Stimulated activated CD8-positive, alpha-beta memory T cell treated with anti-CD3 and anti-CD28 coated beads, Interleukin-15, amount 100 ng/mL, for 1 hour (primary cell): ENCODE measurements at places on chromosomes 6 and 20.

- no peak for DNase-seq
Measured at GRCh38 chr6:36973647-36974046, 12.3 kb downstream of the MTCH1 start.

DNA sequence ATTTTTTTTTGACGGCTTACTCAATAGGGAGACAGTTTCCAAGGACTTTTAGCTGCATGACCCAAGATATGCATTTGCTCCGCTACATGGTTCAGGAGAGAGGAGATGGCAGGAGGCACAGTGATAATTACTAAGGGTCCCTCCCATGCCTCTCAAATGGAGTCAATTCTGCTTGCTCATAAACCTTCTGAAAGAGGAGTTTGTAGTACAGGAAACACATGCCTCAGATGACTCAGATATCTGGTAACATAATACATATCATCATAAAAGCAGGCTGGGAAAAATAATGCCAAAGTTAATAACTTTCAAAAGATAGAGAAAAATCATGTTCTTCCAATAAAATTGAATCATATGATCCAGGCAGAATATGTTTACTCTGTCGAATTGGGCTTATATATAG lies 97.6 kb upstream of the DEFB112 start:
- DNase-seq, result no peak

GRCh38 chr6:138811866-138812265 lies 16.0 kb downstream of the ECT2L start:
- DNase-seq, result no peak

DNA sequence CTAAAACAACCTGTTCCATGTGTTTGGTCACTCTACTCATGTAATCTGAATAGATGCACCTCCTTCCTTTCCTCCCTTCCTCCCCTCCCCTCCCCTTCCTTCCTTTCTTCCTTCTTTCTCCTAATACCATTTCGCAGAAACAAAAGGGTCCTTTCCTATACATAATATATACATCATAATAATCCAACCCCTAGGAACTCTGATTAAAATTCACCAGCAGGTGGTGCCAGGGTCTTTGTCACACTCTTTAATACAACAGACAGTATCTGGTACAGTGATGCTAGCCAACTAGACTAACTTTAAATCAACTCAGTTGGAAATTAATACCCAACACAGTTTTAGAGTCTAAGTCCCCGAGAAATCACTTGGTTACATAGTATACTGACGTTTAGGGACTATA lies 181.2 kb upstream of the SHLD1 start:
- no peak for DNase-seq

DNA sequence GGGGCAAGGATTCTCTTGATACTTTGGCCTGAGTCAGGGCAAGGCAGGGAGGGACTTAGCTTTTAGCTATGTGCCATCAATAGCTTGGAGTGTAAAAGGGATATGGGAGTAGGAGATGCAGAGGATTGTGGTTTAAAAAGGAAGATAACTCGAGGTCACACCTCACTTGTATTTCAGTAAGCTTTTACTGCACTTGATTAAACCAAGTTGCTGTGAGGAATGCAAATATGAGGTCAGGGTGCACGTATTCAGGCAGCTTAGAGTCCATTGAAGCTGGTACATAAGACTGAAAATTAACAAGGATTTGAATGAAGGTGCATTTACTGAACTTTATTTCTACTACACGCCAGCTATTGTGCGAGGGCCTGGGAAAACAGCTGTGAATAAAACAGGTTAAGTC lies 32.1 kb downstream of the DSTN start:
- no peak for DNase-seq

- DNase-seq, result no peak
Measured at GRCh38 chr20:15396900-15397299, 1059.5 kb upstream of the FLRT3 start.

DNA sequence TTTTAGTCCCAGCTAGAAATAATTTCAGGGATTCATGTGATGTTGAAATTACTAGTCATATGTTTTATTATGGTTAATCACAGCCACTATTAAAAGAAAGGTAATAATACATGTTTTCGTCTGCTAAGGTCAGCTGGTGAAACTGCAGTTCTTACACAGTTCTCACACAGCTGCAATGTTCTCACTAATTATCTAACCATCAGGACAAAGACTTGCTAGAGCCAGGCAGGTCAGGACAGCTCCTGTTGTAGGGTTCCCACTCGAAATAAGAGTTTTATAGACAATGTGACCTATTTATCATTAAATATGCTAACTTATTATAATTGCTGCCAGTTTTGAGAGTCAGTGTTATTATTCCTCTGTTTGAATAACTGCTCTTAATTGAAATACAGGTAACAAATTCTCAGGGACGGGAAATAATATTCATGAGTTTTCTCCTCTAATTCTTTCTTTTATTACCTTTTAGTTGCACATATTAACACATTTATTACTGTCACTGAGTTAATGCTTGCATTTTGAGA lies 97.9 kb downstream of the GJA1 start:
- DNase-seq, result no peak

GRCh38 chr20:51019656-51020592 lies 3.0 kb downstream of the KCNG1 start:
- DNase-seq, result no peak

- no peak for DNase-seq
Measured at GRCh38 chr6:14824484-14825275, 421.2 kb upstream of the JARID2 start.

- no peak for DNase-seq
Measured at GRCh38 chr6:158064725-158065251, 83.1 kb downstream of the SYNJ2 start.

GRCh38 chr6:113842165-113842564 lies 15.0 kb upstream of the MARCKS start:
- no peak for DNase-seq

DNA sequence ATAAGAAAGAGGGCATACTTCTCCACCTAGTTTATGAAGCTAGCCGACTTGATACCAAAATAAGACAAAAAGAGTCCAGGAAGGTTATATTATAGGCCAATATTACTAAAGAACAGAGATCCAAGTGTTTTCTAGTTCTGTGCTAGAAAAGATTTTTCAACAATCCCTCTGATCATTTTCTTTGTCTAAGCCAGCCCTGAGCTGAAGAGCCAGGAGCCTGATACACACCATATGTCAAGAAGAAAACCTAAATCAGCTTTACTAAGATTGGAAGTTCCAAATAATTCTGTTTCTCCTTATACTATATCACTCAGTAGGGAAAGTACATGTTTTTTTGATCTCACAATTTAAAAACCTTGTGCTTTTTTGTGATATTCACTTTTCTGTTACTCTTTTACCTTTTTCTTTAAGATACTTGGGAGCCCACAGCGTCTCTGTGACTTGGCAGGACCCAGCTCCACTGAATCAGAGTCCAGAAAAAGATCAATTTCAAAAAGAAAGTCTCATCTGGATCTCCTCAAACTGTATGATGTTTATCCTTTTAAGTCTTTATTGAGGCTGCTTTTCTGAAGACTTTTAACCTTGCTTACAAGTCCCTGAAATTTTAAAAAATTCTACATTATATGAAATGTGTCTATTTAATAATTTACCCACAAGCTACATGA lies 43.0 kb upstream of the PBOV1 start:
- no peak for DNase-seq

GRCh38 chr6:122116119-122116834 lies 283.2 kb upstream of the HSF2 start:
- DNase-seq, result no peak

- DNase-seq, result no peak
Measured at GRCh38 chr6:124132256-124132655, 328.6 kb downstream of the NKAIN2 start.

DNA sequence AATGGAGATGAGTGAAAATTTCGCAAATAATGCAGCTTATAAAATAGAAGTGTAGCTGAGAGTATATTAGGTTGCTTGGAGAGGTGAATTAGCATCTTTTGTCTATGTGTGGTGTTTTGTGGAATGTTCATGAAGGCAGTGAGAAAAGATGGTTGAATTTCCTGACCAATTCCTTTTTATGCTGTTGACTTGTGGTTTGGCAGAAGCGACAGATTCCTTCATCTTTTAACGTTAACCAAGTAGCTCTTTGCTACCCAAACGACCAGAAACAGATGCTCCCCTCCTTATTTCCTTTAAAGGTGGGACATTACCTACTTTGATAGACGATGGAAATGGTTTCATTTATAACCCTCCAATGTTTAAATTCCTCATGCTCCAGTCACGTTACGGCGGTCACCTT lies 390.5 kb downstream of the QKI start:
- DNase-seq, result no peak

DNA sequence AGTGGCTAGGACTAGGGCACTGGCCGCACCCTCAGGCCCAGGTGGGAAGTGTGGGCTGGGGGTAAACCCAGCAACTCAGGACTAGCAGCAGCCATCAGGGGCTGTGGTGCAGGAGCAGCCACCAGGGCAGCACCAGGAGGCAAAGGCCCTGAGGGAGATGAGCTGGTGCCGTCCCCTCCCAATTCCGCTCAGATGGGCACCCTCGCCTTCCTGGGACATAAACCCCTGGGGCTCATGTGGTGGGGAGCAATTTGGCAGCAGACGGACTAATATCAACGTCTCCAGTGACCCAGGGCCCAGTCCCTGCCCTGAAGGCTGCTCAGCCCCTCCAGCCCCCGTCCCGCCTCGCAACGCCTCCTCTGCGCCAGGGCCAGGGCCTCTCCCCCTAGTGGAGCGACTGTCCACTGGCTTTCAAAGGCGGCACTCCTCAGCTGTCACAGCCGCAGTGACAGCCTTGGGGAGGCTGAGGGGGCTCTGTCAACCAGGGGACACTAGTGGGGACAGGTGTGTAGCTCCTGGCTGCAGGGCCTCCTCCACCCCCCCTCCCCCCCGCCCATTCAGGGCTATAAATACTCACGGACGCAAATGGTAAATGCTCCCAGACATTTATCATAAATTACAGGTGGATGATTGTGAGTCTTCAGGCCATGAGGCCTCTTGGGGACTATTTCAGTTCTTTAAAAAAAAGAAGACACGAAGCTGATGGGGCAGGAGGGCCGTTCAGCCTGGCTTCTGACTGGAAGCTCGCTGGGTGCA lies 349.9 kb downstream of the ZFAND3 start:
- DNase-seq, result no peak

- no peak for DNase-seq
Measured at GRCh38 chr6:45838996-45839395, 176.7 kb downstream of the CLIC5 start.

DNA sequence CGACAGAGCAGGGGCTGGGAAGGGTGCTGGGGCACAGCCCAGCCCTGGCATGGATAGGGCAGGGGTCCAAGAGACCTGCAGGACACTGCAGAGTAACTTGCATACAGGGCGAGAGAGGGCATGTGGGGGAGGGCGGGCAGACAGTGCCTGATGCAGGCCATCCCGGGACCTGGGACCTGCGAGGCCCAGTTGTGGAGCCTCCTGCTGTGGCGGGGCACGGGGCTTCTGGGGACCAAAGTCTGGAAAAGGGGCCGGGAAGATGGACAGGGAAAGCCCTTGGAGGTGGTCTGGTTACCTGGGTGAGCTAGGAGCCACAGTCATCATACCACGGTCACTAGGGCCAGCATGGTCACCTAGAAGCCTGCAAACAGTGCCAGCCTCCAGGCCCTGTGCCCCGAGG lies 412 bp upstream of the TUBB1 start:
- no peak for DNase-seq

DNA sequence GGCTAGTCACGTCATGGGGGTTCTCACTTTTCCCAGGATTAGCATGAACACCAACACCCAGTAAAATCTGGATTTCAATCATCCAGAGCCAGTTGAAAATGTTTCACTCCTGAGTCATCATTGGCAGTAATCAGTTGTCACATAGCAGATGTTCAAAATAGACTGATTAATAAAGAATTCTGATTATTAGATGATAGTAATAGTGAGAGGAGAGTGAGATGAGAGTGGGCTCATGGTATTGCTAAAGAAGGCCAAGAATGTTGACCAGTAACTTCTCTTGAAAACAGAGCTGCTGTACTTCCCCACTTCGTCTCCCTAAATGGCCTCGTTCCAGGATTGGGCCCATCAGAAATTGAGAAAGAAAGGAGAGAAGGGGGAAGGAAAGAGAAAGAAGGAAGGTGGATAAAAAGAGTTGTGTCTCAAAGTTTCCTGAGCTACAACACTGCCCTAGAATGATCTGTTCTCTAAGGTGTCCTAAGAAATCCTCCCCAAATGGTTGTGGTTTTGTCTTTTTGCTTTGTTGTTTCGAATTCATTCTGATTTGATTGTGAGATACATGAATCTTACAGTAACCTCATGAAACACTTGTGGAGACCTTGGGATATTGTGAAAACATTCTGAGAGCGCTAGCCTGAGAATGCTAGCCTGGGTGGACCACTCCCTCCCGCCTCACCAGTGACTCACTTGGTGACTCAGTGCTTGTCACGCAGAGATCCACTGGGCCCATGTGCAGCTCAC lies 502.2 kb upstream of the JARID2 start:
- peak; percentile 14 for DNase-seq

- DNase-seq, result no peak
Measured at GRCh38 chr6:7770601-7771000, 44.7 kb downstream of the BMP6 start.

- no peak for DNase-seq
Measured at GRCh38 chr20:47809161-47809960, 24.1 kb upstream of the SULF2 start.

DNA sequence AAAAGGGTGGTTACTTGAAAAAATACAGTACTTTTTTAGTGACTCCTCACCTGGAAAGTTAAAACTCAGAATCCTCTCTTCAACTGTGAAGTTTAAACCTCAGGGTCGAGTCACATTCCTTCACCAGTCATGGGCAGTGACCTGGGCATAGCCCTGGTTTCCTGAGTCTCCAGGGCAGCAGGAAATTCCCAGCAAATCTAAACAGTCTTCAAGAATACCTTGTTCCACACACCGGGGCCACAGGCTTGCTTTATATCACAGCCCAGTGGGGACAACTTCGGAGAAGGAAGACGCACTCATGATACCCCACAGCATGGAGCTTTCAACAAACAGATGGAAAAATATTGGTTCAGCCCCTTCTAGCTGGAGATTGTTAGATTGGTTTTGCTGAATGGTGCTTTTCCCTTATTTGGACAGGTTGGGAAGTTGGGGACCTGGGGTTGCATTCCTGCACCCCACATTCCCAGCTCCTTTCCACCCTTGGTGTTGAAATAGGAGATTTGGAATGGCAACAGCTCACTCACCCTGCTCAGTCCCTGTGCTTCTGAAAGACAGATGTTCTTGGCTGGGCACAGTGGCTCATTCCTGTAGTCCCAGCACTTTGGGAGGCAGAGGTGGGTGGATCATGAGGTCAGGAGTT lies 113.0 kb upstream of the TMEM170B start:
- DNase-seq, result no peak

GRCh38 chr20:16518784-16519084 lies 54.5 kb downstream of the KIF16B start:
- DNase-seq, result no peak

GRCh38 chr20:46368902-46369268 lies 37.5 kb downstream of the ELMO2 start:
- DNase-seq, result no peak
